Right forelimb (tissue), 1 donor: ENCODE measurements at places on chromosomes 12 and 14.
A peak's percentile ranks its signal among the peaks of the same experiment; 100 is the strongest.

DNA sequence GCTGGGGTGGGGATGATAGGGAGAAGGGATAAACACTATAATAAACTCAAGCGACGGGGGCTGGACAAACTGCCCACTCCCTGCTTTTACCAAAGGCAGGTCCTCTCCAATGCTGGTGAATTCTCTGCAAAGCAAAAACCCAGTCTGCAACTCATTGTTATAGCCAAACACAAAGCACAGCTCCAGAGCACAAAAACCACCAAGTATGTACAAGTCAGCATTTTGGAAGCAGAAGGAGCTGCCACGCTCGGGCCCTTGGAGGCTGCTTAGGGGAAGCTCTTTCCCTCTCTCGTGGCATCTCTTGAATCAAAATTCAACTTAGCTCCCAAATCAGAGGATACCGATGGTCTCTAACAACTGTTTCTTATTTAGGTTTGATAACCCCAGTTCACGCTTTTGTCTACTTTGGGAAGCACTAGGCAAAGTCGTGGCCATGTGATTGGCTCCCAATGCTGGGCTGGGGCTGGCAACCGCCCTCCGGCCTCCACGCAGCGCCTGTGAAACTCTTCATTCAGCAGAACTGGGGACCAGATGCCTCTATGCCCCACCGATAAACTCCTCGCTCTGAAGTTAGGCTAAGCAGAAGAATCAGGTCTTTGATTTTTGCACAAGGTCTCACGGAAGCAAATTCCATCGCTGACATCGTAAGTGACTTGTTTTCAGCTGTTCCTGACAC is 158.5 kb upstream of the FOXN3 start:
- DNase-seq: no peak

DNA sequence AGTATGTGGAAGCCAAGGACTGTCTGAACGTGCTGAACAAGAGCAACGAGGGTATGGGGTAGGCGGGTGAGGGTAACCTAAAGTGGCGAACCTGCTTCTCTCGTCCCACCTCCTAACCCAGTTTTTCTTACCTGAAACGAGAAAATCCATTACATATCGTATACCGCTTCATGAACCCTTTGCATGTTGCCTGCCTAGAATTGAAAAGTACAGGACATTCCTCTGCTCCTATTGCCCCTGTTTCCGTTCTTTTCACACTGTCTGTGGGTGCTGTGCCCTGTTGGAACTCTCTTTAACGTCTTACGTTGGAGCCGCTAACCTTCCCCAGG is 513 bp downstream of the PFDN5 start:
- no peak for DNase-seq

- no peak for DNase-seq
These were observed 8.0 kb upstream of the ITGA5 start for GRCh38 chr12:54427106-54427505.

DNA sequence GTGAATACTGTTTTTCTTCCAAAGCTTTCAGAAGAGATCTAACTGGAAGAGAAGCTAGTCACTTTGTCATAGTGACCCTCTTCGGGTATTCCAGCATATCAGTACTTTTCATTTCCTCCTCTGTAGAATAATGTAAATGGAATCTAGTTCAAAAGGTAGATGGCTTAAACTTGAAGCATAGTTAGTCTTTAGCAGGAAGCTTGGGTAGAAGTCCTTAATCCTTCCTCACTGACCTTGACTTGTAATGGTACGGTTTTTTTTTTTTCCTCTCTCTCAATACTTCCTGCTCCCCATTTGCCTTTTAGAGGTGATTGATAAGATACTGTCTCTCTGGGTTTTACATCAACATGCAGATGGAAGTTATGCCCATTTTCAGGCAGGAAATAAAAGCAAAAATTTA is 1.7 kb downstream of the FBXO34 start:
- DNase-seq: no peak

DNA sequence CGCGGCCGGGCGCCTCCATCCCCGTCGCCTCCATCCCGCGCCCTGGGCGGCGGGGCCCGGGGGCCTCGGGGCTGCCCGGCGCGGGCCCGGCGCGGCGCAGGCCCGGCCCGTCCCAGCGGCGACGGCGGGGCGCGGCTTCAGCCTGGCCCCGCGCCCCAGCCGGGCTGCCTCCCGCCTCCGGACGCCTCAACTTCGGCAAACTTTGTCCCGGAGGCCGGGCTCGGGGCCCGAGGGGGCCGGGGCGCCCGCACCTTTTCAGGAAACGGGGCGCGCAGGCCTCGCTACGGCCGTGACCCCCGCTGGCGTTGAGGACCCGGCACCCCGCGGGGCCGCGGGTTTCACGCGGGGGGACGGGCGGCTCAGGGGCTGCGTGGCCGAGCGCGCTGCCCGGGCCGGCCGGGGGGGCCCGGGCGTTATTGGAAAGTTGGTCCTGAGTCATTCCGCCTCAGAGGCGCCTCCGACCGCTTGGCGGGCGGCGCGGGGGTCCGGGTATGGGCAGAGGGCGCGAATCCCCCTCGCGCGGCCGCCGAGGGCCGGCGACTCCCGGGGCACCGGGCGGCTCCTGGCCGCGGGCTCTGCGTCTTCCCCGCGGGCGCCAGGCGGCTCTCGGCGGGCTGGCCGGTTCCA is 575 bp downstream of the TRAF3 start:
- DNase-seq: no peak

DNA sequence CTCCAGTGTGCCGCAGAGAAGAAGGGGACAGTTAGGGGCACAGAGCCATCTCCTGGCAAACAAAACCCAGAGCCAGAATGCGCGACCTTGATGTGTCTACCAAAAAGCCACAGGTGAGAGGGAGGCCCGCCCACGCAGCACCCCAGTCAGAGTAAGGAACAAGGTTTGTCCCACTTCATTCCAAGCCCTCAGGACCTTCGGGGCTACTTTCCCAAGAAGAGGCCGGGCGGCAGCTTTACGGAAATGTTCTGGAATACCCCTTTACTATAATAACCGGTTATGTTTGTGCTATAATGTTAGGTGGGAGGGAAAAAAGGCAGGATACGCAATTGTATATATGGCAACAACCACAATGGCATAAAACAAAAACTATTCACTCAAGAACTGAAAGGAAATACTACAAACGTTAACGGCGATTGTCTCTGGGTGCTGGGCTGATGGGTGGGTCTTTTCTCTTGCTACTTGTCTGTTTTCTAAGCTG is 12.3 kb downstream of the CCDC88C start:
- DNase-seq: no peak

- DNase-seq: no peak
These were observed 11.5 kb upstream of the KANSL2 start for GRCh38 chr12:48693572-48693971.

GRCh38 chr14:34668111-34668510 is 38.2 kb upstream of the SNX6 start:
- DNase-seq: no peak

DNA sequence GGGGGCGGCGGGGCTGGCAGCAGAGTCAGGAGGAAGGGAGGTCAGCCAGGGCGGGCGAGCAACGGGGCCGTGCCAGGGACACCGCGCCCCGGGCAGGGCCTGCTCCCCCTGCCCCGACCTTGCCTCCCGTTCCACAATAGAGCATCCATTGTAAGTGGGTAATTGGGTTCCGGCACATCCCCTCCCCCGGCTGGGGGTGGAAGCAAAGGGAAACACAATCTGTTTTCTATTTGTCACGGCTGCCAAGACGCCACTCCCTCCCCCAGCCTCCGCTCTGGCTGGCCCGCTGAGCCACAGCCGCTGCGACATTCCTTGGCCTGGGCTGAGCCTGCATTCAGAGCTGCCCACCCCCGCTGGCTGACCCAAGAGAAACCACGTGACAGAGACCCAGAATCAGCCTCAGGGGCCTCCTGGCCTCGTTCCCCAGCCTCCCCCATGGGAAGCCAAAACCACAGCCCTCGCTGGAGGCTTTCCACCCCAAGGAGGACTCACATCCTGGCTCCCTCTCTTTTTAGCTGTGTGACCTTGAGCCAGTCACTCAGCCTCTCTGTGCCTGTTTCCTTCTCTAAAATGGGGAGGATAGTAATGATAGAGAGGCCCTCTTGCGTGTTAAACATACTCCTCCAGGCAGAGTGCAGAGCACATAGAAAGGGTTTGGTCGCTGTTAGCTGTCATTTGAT is 117.6 kb downstream of the SCARB1 start:
- peak; percentile 93 for DNase-seq
